Fibroblast of pulmonary artery (primary cell): ENCODE measurements at places on chromosomes 12 and 14.

GRCh38 chr14:83994020-83994419 is 1535.9 kb upstream of the FLRT2 start:
- peak; percentile 30 for DNase-seq

DNA sequence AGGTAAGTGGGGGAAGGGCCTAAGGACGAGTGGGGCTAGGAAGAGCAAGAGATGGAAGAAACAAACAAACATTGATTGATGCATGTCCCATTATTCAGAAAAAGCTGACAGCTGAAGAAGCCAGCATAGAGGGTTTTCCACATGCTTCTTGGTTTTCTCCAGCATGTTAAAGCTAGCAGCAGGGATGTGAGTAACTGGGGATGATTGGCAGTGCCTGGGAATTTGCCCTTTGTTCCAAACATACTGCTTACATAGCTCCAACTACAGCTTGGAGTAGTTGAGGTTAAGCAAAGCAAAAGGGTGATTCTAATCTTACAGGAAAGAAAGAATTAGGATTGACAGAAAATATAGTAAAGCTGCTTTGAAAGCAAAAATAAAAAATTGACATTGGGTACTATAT is 68.0 kb upstream of the IFNG-AS1 start:
- no peak for DNase-seq

DNA sequence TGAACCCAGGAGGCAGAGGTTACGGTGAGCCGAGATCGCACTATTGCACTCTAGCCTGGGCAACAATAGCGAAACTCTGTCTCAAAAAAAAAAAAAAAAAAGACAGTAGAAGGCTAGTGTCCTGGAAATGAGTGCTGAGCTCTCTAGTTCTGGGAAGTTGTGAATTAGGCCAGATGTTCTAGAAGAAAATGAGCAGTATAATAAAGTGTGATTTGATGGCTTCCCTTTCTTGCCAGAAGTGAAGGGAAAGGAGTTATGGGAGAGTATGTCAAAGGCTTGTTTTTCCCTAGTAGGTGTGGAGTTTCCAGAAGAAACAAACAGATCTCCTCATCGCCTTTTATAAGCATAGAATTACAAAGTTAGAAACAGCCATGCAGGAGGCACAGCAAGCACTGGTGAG is 20.5 kb downstream of the RNF212B start:
- no peak for DNase-seq

GRCh38 chr12:71865757-71866536 is 26.4 kb downstream of the TBC1D15 start:
- DNase-seq, result no peak

DNA sequence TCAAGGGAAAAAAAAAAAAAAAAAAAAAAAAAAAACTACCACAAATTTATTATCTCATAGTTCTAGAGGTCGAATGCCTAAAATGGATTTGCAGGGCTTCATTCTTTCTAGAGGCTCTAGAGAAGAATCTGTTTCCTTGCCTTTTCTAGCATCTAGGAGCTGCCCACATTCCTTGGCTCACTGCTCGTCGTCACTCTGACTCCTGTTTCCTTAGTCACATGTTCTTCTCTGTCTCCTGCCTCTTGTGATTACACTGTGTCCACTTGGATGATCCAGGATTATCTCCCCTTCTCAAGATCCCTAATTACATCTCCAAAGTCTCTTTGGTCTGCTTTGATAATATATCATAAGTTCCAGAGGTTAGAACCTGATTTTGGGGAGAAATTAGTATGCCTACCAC is 88.7 kb downstream of the HECTD1 start:
- DNase-seq, result peak; percentile 30

DNA sequence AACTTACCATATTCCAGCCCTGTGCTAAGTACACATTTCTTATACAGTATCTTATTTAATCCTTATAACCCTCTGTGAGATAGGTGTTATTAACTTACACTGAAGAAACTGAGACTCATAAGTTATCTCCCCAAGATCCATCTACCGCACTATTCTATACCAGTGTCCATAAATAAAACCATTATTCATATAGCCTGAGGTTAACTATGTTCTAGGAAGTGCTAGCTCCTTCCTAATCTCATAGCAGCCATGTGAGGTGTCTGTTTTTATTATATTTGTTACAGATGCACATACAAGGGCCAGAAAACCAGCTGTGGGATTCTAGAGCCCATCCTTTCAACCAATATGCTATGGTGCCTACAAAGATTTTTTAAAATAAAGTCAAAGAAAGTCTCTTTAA is 100.3 kb upstream of the RAP1B start:
- no peak for DNase-seq

DNA sequence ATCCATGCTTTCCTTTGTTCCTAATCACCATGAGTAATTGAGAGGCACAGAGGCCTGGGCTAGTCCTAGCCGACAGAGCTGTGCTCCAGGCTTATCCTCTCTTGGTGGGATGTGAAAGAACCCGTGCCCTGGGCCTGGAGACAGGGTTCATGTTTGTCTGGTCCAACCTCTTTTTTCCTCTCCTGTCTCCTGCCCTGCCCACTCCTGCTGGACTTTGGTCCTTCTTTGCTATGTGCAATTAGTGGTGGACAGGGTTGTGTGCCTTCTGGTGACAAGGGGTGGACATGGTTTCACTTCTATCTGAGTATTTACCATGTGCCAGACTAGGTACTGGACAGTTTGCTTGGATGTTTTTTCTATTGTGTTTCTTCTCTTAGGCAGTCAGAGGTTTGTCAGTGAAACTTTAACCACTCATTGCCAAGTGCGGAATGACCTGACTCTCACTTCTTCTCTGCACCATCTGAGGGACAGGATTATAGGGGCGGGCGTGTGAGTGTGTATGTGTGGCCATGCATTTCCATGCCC is 126.1 kb downstream of the SMOC1 start:
- no peak for DNase-seq

DNA sequence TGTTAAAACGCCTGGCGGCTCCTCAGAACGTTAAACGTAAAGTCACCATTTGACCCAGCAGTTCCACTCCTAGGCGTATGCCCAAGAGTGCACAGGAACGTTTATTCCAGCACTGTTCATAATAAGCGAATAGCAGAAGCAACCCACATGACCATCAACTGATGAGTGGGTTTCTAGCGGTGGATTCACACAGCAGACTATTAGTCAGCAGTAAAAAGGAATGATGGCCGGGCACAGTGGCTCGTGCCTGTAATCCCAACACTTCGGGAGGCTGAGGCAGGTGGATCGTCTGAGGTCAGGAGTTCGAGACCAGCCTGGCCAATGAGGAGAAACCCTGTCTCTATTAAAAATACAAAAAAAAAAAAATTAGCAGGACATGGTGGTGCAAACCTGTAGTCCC is 22.4 kb upstream of the FBRSL1 start:
- DNase-seq, result no peak

DNA sequence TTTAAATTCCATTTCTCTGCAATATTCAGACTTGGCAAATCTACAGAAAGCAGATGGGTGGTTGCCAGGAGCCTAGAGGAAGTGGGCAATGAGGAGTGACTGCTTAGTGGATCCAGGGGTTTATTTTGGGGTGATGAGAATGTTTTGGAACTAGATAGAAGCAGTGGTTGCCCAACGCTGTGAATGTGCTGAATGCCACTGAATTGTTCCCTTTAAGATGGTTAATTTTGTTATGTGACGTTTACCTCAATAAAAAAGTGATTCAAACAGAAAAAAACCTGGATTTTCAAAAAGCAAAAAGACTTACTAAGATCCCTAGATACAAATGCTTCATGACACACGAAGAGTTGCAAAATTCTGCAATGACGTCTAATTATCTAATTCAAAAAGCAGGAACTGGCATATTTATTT is 34.2 kb downstream of the DAO start:
- DNase-seq, result peak; percentile 37

- DNase-seq, result no peak
Observed at GRCh38 chr12:68958322-68958721, 25.4 kb upstream of the CPM start.

DNA sequence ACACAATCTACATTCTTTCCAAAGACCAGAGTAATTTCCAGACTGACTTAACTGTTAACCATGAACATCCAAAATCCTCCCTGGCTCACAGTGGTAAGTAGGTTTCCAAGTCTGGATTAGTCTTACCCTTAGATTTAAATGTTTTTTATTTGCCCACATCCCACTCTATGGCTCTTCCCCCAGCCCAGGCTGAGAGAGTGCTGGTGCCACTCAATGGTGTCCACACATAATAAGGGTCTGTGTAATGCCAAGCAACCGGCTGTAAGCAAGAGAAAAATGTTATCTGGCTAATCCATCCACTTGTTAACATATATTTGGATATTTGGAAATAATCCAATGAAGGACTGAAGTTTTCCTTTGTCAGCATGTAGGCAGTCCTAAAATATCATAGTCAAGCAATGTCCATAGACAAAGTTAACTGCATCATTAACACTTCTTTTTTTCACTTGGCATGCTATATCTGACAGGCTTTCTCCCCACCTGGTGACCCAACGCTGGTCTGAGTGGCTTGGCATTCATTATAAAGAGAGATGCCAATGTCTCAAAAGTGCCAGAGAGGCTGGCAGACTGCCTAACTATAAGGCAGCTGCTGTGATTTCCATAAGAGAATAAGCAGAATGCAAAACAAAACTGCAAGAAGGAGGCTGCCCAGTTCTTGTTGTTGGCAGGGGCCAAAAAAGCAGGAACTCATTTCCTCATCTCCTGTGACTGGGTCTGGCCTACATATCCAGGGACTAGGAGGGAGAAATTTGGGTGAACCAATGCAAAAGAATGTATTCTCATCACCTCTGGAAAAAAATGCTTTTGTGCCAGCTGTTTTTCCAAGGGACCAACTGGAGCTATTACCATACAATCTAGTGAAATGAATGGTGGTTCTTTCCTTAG is 13.9 kb upstream of the HOXC13 start:
- no peak for DNase-seq

- no peak for DNase-seq
Observed at GRCh38 chr14:100134586-100134985, 24.9 kb downstream of the DEGS2 start.

DNA sequence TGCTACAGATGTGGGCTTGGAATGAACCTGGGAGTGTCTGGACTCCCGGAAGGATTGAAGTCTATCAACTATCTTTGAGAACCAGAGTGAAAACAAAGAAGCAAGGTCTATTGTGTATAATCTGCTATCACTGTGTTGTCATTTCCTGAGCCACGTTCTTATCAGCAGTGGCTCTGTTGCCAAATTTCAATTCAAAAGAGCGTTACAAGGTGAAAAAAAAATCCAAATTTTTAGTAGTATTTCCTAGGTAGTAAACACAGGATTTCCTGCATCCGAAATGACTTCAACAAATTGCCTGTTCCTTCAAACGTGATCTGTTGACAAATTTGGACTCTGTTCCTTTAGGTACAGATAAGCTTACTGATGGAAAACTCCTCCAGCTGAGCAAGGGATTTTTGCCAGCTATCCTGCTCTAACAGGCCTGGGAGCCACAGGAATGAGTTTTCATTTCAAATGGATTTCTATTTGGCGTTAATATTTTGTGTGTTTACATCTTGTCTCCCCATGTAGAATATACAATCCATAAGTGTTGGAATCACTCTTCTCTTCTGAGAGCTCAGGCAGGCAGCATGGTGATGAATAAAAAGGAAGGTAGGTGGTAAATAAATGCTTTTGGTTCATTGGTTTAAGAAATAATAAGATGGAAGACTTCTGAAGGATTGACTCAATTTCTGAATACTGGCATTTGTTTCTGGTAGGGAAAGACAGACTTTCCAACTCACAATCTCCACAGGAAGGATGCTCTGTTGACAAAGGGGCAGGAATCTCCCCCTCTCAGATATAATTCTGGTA is 58.5 kb downstream of the GPR135 start:
- peak; percentile 91 for DNase-seq

GRCh38 chr12:110690127-110690430 is 1.2 kb upstream of the HVCN1 start:
- no peak for DNase-seq

GRCh38 chr14:54532111-54533012 is 22.7 kb downstream of the CGRRF1 start:
- no peak for DNase-seq

DNA sequence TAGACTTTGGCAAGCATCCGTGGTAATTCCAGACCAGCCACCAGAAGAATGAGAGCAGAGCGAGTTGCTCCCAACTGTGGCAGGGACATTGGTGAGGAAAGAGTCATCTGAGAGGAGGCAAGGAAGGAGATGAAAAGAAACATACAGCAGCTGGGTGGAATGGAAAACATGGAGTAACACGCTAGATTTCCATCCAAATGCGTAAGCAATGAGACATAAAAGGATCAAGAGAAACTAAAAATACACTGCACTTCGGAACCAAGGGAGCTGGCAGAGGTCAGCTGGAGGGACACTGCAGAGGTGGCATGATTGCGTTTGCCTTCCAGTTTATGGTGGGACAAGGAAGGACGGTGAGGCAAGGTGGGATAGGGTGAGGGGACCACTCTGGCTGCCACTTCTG is 82.9 kb downstream of the DDX51 start:
- no peak for DNase-seq

DNA sequence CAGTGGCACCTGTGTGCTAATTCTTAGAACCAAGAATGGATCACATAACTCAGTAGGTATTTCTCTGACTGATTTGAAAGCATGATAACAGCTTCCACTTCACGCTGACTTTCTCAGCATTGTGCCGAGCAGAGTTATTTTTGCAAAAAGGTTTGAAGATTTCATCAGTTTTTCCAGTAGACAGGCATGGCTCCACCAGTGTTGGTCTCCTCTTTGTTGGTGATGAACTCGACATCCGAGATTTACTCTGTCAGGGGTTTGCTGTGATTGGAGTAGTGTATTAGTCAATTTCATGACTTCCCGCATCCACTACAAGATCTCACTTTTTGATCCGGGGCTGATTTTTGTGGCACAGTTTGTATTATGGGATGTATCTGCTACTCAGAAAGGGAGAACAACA is 85.3 kb downstream of the PRKCH start:
- no peak for DNase-seq

GRCh38 chr12:91630596-91631293 is 448.1 kb upstream of the DCN start:
- DNase-seq, result no peak

GRCh38 chr12:2795291-2796186 is 769 bp downstream of the FKBP4 start:
- peak; percentile 49 for DNase-seq

DNA sequence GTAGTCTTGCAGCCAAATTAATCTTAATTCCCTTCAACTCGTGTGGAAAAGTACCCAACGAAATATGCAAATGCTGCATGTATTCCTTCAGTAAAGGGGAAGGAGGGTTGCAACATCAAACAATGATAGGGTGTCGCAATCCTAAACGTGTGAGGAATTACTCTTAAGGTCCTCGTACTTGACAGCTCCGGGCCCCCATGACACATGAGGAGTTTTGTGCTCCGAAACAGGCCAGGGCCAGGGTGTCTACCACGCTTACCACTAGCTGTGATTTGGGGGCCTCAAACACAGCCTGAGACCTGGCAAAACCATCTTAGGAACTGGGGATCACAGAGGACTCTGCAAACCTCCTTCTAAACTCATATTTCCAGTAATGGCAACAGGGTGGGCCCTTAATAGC is 20.4 kb downstream of the FOS start:
- peak; percentile 96 for DNase-seq

- DNase-seq, result no peak
Observed at GRCh38 chr14:73392329-73393257, 65.8 kb downstream of the NUMB start.

GRCh38 chr12:49097381-49097780 is 2.8 kb upstream of the DHH start:
- DNase-seq, result no peak

GRCh38 chr14:67532998-67533753 is at the start of gene PLEKHH1:
Gene PLEKHH1 (plus strand): TSS chr14:67533290. CDS start chr14:67541868, 8,578 bp downstream.
- peak; percentile 61 for DNase-seq
